SK-MEL-5 (cell line): ENCODE measurements at places on chromosomes 2 and 18.

DNA sequence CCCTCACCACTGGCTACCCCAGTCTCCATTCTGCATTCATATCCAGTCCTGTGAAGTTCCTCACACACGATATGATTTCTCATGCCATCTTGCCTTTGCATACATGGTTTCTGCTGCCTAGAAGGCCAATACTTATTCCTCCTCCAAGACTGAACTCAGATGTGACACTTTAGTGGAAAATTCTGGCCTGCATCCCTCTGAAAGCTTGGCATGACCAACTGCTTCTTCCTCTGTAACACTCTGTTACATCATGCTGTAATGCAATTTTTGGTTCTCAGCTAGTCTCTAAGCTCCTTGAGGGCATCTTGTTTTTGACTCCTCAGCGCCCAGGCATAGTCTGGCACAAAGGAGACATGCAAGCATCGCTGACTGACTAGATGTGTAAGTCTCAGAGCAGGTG, 12.6 kb downstream of the FAM161A start:
- no peak for DNase-seq

GRCh38 chr18:40346146-40346545, 1608.9 kb upstream of the PIK3C3 start:
- DNase-seq, result no peak

- DNase-seq, result peak; percentile 37
These were observed 1.2 kb downstream of the PTPN4 start for GRCh38 chr2:119760956-119761275.

DNA sequence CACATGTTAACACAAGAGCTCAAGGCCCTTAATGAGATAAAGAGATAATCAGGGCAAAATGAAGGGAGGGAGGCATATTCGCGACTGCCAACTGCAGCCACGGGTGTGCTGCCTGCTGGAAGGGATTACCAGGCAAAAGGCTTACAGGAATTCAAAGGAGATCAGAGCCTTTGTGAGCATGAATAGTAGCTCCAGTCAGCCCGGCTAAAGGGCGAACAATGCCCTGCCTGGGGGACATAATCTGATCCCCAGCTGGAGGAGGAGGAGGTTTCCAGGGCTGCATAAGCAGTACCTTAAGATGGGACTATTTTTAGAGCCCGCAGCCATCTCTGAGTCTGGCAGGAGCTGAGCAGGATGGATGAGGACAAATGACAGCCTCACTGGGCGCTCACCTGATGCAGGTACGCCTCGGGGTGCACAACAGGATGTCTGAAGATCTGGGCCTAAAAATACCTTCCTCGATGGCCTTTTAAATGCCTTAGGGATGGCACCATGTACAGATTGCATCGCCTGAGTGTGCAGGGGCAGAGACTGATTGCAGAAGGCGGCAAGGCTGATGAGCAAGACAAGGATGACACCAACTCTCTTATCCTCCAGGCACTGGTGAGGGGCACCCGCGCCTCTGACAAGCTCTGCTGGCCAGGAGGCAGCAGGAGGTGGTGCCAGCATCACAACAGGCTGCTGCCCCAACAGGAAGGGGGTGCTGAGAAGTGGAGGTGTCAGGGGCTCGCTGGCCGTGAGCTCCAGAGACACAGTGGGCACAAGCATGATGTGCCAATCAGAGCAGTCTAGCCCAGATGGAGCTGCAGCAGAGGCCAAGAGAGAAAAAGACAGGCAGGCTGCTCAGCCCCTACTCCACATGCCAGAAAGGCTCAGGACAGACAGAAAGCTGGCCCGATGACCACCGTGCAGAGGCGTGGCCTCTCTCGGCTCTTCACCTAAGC, 111.4 kb downstream of the EIPR1 start:
- DNase-seq, result no peak

- peak; percentile 38 for DNase-seq
These were observed 12.7 kb downstream of the HNRNPLL start for GRCh38 chr2:38590053-38590452.

DNA sequence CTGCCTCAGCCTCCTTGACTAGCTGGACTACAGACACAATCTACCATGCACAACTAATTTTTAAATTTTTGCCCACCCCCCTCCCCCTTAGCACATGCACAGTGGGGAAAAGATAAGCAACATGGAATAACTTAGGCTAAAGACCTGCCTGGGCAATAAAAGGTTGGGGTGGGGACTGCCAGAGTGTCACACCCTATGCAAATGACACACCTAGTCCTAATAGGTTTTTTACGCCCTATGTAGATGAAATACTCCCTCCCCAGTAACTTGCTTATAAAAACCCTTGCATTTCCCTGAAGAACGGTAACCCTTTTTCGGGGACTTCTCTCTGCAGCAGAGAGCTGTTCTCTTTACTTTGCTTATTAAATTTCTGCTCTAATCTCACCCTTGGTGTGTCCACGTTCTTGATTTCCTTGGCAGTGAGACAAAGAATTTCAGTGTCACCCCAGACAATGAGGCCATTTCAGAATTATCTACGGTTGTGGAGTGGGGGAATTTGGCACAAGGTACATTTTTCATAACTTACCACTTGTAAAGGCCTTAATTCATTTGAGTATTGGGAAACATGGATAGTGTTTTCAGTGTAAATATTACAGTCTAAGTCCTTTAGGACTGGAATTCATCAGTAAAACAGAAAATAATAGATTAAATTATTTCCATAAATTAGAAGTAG, 109.2 kb downstream of the NOL4 start:
- DNase-seq, result peak; percentile 43

- DNase-seq, result peak; percentile 46
These were observed 18.8 kb downstream of the TEX44 start for GRCh38 chr2:231611273-231612108.
